ENCODE measurements at places on chromosomes 12 and 14. TPM values are rescaled to one million over a fixed set of nuclear protein-coding genes. Genes with fewer than 3 reads are reported as not detected.
A peak's percentile ranks its signal among the peaks of the same experiment; 100 is the strongest.

GRCh38 chr14:53355581-53356112 lies 202.5 kb upstream of the DDHD1 start:
- no peak for DNase-seq

GRCh38 chr12:96425951-96426350 lies 25.7 kb upstream of the CDK17 start:
- DNase-seq: no peak

DNA sequence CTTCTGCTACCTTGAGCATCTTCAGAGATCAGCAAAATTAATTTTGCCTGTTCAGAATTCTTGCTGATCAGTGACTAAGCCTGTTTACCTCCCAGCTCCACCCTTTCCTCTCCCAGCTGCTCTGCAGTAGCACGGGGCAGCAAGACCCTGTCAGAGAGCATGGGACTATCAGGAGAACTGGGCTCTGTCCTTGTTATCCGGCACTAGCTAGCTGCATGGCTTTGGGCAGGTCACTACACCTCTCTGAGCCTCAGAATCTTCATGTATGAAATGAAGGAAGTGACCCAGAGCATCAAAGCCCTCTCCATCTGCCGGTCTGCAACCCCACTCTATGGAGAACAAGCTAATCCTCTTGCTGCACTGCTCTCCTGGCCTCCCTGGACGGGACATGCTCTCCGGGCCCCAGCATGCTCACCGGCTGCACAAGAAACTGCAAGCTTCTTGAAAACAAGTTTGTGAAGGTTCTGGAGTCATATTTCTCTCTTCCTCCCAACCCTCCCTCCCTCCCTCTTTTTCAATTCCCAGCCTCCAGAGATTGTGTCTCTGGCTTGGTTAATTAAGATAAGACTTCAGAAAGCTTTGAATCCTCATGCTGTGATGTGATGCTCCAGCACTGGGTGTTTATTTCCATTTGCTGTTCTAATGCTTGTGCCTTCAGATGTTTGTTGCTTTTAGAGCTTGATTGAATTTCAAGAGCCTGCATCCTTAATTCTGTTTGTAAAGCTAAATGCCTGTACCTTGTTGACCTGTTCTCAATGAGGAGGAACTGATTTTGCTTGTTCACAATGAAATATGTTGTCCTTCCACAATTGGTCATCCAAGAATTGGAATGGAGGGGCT lies 101.1 kb downstream of the CRACR2A start:
- DNase-seq: no peak

DNA sequence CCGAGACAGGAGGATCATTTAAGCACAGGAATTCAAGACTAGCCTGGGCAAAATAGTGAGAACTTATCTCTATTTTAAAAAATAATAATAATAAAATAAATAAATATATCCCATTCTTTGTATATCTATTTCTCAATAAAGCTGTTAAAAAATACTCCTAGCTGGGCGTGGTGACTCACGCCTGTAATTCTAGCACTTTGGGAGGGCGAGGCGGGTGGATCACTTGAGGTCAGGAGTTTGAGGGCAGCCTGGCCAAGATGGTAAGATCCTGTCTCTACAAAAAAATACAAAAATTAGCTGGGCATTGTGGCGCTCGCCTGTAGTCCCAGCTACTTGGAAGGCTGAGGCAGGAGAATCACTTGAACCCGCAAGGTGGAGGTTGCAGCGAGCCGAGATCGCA lies 75.7 kb upstream of the TBX3 start:
- DNase-seq: no peak

GRCh38 chr14:26172396-26172795 lies 425.4 kb downstream of the NOVA1 start:
- no peak for DNase-seq

DNA sequence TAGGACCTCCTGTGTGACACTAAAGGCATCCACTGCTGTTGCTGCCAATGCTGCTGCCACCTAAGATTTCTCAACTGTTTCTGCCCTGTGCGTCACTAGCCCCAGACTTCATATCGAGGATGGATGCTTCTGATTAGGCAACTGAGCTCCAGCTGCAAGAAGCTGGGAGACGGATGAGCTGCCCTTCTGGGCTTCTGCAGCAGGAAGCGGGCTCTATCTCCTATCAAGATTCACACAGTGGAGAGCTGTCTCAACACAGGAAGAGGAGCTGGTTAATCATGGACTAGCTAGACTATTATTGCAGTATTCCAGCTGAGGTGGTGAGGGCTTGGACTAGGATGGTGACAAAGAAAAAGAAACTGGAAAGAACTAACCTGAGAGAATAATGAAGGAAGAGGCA lies 59.2 kb upstream of the PELI2 start:
- no peak for DNase-seq

GRCh38 chr12:116897476-116897875 lies 13.3 kb upstream of the FBXW8 start:
- no peak for DNase-seq

DNA sequence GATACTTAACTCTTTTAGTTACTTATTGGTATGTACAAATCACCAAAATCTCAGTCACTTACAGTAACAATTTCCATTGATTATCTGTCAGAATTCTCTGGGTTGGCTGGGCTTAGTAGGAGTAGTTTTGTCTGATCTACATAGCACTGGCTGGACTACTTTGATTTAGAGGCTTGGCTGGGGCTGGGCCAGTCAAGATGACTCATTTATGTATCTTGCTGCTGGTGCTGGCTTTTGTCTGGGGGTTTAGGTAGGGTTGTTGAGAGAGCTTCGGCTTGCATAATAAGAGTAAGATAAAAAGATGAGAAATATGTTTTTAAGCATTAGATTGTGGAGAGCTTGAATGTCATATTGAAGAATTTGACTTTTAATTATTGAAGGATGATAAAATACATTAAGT lies 1093.7 kb downstream of the SLC6A15 start:
- DNase-seq: no peak

- no peak for DNase-seq
Measured at GRCh38 chr14:99876406-99876805, 83.2 kb downstream of the EML1 start.

DNA sequence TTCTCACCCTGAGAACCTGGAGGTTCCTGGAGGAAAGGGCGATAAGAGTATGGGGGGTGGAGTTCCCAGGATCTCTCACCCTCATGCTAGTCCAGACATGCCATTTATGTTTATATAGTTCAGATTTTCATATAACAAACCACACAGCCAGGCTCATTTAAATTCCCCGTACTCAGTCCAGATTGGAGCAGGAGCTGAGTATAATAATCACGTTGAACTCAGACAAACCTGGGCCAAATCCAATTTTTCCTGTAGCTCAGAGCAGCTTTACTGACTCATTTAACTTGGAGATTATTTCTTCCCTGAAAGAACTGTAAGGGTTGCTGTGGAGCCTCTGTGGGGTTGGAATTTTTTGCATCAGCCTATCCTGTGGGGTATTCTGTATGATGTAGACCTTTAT lies 660.8 kb downstream of the TMEM121 start:
- DNase-seq: no peak

- no peak for DNase-seq
Measured at GRCh38 chr12:49953151-49953550, 2.6 kb downstream of the AQP2 start.

DNA sequence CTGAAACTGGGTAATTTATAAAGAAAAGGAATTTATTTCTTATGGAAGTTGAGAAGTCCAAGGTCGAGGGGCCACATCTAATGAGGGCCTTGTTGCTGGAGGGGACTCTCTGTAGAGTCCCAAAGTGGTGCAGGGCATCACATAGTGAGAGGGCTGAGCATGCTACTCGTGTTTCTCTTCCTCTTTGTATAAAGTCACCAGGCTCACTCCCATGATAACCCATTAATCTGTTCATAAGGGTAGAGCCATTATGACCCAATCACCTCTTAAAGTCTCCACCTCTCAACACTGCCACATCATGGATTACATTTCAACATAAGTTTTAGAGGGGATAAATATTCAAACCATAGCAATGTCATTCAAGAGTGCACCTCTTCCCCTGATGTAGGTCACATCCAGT lies 79.1 kb upstream of the ATP2B1 start:
- DNase-seq: no peak

DNA sequence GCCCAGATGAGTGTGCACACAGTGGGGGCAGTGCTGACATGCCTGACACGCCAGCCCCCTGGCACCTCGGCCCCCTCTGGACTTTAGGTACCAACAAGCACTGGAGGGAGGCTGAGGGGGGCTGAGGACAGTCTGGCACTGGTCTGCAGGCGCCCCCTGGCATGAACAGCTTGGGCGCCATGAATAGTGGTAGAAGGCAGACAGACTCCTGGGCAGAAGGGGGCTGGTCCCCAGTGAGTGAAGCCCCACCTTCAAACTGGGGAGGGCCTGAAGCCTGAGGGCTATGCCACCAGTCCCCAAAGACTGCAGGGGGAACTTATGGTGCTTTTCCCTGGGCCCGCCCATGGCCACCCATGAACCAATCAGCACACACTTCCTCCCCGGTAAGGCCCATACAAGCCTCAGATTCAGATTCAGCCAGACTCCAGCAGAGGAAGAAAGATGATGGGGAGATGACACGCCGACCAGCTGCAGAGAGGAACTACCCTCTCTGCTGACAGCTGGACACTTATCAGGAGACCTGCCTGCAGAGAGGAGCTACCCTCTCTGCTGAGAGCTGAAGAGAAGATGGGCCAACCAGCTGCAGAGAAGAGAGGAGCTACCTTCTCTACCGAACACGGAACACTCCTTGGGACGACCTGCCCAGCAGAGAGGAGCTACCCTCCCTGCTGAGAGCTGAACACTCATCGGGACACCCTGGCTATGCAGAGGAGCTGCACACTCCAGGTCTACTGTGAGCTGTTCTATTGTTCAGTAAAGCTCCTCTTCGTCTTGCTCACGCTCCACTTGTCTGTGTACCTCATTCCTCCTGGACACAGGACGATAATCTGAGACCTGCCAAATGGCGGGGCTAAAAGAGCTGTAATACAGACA lies 324.5 kb downstream of the PCNX1 start:
- DNase-seq: no peak

DNA sequence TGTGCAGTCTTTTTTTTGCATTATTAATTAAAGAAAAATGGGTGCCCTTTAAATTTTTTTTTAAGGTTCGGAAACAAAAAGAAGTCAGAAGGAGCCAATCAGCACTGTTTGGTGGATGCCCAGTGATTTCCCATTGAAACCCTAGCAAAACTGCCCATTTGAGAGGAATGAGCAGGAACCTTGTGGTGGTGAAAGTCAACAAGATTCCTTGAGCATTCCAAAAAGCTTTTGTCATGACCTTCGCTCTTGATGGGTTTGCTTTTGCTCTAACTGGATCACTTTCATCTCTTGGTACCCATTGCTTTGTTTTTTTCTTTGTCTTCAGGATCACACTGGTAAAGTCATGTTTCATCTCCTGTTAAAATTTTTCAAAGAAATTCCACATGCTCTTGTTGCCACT lies 54.1 kb downstream of the ADIPOR2 start:
- no peak for DNase-seq

DNA sequence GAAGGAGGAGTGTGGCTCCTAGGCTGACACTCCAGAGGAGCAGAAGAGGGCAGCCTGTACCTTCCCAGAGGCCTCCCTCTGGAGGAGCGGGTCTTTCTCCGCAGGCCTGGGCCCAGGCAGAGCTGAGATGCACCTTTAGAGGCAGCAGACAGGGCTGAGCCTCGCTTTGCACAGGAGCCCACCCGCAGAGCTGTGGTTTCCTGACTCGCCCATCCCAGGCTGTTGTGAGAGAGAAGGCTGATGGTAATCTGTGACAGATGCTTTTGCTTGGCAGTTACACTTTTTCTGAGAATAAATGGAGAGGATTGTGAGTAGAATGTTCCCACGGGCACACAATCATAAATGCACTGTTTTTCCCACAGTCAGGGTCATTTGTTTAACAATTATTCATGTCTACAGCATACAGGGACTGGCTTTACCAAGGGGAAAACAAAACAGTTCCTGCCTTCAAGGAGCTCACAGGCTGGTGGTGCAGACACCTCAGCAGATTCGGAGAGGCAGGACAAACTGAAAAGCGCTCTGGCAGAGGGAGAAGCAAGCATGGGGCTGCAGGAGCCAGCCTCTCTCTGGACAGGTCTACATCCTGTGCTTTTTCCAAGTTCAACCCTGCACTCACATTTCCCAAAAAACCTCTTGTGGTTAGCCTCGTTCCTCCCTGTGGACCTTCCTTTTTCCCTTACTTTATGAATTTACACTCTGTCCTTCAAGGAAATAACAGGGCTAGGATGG lies 13.9 kb downstream of the EVL start:
- peak; percentile 81 for DNase-seq

GRCh38 chr12:97274386-97274785 lies 188.2 kb upstream of the RMST start:
- no peak for DNase-seq

DNA sequence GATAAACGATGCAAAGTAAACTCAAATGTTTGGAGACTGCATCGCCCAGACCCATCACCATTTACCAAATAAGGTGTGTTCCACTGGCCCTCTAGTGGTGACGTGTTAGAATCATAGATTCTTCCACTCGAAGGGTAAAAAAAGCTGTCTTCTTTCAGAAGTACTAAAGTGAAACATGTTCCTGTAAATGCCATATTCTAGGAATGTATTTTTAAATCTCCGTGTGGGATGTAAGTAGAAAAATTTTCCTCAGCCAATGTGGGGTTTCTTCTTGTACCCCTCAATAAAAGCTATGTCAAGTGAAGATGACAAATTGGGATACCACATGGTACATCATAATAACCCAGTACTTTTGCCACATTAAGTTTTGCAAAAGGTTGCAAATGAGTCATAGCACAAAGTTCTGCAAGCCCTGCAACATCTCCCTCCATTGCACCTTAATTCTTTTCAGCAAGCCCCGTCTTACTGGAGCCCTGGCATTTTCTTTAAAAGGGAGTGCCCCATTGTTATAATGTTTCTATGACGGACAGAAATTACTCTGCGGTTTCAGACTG lies 100.8 kb downstream of the CCER1 start:
- DNase-seq: no peak

GRCh38 chr14:50139192-50139591 lies 22.8 kb upstream of the VCPKMT start:
- no peak for DNase-seq

- DNase-seq: no peak
Measured at GRCh38 chr12:83186419-83186818, 499.7 kb downstream of the TMTC2 start.

GRCh38 chr14:79333198-79333546 lies 878.1 kb downstream of the DIO2 start:
- no peak for DNase-seq

Gene GYS2
- total RNA-seq: not detected

Gene KLRF1
- not detected for total RNA-seq

Gene AVPR1A
- not detected for total RNA-seq

Gene B3GNT4
- 0.92 TPM for total RNA-seq

Gene CNOT2
- total RNA-seq: 69.7 TPM

Gene LBHD2
- total RNA-seq: not detected

Gene IGF1
- 2.3 TPM for total RNA-seq

Gene SYNJ2BP
- 7.3 TPM for total RNA-seq

Gene RHOJ
- total RNA-seq: not detected

Measured in activated naive CD8-positive, alpha-beta T cell treated with anti-CD3 and anti-CD28 coated beads for 36 hours (primary cell).